ENCODE measurements at places on chromosomes 2 and 18.

DNA sequence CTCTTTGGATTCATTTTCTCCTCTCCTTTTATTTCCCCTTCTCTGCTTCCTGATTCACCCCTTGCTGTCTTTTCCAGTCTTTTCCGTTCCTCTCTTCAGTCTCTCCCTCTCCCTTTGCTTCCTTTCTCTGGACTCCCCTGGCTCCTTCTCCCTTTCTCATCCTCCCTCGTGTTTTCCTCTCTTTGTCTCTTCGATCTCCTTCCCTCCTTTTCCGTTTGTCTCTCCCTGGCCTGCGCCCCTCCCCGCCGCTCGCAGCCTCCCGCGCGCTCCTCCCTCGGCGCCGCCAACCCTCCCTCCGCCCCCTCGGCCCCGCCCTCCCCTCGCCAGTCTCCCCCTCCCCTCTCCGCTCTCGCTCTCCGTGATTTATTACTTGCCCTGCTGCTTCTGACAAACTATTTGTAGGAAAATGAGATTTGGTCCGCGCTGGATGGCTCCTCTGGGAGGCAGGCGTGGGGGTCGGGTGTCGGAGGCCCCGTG lies 46.0 kb upstream of the PAX8 start:
- DNase-seq = no peak

DNA sequence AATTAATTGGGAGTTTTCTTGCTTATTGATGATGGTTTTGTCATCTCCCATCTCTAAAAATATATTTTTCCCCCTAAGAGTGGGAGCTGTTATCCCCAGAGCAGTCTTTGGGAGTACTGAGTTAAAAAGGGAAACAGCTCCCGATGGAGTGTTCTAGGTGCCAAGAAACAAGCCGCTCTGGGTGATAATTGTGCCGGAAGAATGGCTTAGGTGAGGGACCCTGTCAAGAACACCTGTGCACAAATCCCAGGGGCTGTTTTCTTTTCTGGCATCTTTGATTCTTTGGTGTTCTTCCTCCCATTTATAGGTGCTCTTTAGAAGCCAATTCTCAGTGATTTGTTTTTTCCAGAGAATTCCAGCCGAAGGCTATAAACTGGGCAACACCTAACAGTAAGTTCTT lies 1.4 kb upstream of the CAPN13 start:
- DNase-seq = no peak

DNA sequence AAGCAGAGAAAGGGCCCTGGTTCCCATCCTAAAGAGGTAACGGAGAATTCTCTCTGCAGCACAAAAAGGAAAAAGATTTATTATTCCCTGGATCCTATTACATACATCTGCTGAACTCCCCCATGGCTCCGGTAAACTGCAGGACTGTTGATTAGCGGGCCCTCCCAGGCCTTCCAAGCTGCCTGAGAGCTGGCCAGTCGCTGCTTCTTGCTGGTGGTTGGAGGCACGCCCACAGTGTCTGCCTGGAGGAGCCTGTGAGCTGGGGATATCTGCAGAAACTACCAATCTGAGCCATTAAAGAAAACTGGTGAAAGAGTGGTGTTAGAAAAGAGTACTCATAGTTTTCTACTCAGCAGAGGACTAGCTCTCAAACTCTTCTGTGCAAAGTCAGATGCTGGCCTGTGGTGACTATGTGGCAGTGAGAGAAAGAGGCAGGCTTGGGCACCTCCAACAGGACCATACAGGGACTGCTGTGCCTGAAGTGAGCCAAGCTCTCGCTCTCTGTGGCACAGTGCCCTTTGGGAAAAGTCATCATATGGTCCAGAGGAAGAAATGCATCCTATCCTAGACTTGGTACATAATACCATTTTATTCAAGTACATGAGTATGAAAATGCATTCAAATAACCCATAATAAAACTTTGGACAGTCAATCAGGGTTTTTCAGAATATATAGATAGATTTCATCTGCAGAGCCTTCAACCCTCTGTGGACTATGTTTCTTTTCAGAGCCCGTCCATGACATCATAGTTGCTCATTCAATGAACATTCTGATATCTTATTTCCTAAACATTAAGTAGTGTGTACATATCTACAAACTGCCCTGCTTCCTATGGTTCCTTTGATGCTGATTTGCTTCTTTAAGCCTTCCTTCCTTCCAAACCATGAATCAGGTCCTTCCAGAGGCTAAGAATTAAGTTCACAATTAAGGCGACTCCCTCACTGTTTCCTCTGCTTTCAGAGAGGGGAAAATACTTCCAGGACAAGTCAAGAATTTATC lies 242.0 kb upstream of the LYPD1 start:
- no peak for DNase-seq

GRCh38 chr2:5562426-5562825 lies 129.8 kb upstream of the SOX11 start:
- DNase-seq = no peak

GRCh38 chr2:239247401-239248245 lies 153.2 kb downstream of the HDAC4 start:
- no peak for DNase-seq

GRCh38 chr2:104118889-104119288 lies 735.0 kb upstream of the POU3F3 start:
- no peak for DNase-seq

DNA sequence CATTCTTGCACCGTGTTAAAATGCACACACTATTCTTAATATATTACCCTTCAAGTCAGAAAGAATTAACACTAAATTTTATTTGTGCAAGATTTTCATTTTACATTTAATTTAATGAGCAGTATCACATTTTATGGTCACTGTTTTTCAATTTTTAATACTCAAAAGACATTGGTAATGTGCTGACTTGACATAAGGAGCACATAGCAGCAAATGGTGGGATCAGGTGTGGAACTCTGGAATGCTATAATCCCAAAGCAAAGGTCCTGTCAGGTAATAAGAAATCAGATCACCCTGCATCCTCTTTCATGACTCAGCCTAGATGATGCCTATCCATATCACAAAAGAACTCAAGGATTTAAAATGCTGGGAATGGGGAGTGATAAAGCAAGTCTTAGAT lies 55.6 kb upstream of the SPAG16 start:
- no peak for DNase-seq

DNA sequence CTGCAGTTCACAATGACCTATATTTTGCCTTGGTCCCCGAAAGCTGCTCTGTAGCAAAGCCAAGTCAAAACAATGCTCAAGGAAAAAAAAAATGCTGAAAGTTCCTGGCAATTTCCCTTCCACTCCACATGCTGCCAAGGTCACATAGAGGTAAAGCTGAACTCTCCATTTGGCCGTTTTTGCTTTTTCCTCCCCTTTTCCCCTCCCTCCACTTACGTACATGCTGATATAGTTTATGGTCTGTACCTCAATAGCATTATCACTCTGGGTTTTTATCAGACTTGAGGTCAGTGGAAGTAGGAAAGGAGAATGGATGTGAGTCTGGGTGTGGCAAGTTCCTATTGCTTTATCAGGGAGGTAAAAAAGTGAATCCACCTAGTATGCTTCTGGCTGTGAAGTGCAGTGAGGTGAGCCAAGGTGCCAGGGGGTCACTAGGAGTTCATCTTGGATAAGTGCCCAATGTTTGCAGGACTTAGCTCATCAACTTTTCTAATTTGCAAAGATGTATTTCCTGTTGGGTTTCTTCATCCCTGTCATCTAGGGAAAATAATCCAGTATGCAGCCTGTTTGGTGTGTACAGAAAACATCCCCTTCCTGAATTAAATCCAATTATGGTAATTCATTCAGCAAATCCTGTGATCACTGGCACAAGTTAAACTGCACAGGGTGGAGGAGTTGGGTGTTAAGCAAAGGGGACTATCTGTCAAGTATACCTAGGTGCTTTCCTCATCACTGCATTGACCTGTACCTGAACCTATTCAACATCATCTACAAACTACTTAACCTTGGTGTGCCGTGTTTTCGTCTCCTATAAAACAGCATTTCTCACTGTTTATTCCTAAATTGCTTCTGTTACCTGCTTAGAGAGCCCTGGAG lies 124.3 kb upstream of the CYP26B1 start:
- DNase-seq = no peak

DNA sequence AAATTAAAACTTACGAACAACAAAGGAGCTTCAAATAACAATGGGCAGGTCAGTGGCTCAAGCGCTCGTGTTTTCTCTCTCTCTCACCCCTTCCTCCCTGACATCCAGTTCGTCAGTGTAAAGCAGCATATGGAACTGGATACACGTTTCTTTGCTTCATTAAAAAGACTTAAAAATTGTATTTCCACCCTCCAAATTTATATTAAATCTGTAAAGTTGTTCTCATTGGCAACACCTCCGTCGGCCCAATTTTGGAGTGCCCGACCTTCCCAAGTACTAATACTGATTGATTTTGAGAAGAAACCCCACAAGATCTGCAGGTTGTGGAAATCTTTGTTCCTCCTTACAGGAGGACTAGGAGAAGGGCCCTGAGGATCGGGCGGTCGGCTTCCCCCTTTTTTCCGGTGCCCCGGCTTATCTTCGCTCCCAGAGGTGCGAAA lies 2.2 kb downstream of the TBR1 start:
- no peak for DNase-seq

DNA sequence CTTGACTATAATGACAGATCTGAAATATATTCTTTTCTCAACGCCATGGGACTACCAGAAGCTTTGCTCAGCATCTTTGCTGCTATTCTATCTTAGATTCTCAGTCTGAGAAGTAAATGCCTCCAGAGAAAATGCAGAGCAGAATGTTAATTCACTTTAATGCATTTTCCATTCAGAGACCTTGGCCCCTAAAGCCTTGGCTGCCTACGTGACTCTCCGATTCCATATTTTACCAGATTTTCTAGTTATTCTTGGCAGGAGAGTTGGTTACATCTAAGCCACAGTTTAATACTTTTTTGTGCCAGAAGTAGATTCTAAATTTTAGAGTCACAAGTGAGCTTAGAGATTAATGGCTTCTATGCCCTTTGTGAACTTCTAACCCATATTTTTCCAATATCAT lies 837.1 kb upstream of the POU3F3 start:
- no peak for DNase-seq

DNA sequence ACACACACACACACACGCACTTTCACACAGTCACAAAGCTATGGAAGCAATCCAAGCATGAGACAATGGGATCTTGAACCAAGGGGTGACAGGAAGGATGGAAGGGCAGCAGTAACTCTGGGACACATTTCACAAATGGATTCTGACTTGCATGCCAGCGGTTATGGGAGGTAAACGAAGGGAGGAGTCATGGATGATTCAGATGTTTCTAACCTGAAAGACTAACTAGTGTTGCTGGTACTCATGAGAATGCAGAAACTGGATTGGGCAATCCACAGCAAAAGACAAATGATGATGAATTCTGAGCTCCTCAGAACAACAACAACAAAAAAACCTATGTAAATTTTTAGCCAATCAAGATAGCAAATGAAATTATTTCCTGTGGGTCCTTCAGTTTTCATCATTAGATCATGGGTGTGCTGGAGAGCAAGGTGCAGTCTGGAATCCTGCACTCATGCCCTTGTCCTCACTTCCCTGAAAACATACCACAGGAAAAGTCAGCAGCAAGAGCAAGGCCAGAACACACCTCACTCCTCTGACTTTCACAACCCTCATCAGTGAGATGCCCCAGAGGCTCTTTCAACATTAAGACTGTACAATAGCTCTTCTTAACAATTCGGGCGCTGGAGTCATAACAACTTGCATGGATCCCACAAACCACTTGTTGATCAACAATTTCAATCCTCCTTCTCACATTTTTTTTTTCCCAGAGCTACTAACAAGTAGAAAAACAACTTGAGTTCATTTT lies 32.6 kb downstream of the ABCA12 start:
- no peak for DNase-seq

DNA sequence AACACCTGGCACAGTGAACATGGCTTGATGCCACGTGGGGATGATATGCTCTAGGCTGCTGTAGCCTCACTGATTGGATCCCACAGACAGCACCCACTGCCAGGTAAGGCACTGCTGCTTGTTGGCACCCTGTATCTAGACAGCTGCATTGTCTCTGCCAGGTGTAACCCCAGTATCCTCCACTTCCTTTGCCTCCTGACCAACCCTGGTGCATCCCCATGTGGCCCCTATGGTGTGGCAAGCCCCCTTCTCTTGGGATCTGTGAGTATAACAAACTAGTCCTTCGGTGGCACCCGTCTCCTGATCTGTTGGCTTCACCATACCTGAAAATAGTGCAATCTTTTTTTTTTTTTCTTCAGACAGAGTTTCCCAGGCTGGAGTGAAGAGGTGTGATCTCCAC lies 11.1 kb downstream of the TEX51 start:
- no peak for DNase-seq
